ENCODE measurements at places on chromosomes 7 and 10.

- no peak for DNase-seq
Observed at GRCh38 chr7:2559283-2559950, 638 bp downstream of the IQCE start.

- peak; percentile 85 for DNase-seq
Observed at GRCh38 chr10:30387646-30388243, 38.7 kb upstream of the MTPAP start.

- DNase-seq, result peak; percentile 58
Observed at GRCh38 chr7:4931943-4932342, 27.0 kb downstream of the MMD2 start.

GRCh38 chr7:115952832-115953231, 77.7 kb downstream of the TFEC start:
- no peak for DNase-seq

DNA sequence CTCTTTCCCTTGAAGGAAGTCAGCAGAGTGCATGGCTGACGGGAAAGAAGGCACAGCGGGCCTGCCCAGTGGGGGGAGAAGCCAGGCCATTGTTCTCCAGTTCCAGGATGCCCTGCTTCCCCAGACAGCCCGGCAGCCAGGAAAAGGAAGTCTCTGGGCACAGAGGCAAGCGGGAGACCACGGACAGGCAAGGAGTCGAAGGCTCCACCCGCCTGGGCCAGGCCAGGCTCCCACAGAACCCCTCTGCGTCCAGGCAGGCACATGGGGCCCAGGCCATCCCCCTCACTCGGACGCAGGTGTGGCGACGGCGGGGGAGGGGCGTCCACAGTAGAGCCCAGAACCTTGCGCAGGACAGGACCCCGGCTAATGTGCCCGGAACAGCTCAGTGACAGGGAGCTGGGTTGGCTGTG, 8.7 kb downstream of the GPR146 start:
- DNase-seq, result no peak

GRCh38 chr7:2601907-2602306, 29.9 kb upstream of the TTYH3 start:
- DNase-seq, result no peak

- DNase-seq, result no peak
Observed at GRCh38 chr7:155874010-155874409, 61.7 kb upstream of the SHH start.

GRCh38 chr7:115475761-115476385, 554.0 kb downstream of the MDFIC start:
- DNase-seq, result peak; percentile 65

GRCh38 chr10:88702848-88703597, 3.0 kb upstream of the LIPK start:
- peak; percentile 38 for DNase-seq

GRCh38 chr7:99406557-99406956, 1.8 kb downstream of the PDAP1 start:
- DNase-seq, result no peak

GRCh38 chr10:42987121-42987541, 89.7 kb upstream of the RET start:
- no peak for DNase-seq

DNA sequence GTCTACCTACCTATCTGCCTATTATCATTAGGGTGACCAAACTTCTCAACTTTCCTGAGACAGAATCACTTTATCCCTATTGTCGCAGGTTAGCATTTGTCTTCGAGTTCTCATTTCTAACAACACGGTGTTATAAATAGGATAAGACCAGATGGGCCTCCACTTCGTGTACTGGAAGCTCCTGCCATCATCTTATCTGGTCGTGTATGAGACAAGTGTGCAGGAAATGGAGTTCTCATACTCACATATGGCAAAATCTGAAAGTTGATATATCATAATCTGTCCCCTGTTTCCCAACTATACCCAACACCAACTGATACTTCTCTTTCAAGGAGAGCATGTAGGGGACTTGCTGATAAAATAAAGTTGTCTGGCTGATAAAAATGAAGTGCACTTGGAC, 287.4 kb upstream of the FOXK1 start:
- no peak for DNase-seq

GRCh38 chr10:82068501-82068900, 193.5 kb downstream of the NRG3 start:
- no peak for DNase-seq

- DNase-seq, result no peak
Observed at GRCh38 chr10:132066812-132067211, 1.1 kb downstream of the JAKMIP3 start.

DNA sequence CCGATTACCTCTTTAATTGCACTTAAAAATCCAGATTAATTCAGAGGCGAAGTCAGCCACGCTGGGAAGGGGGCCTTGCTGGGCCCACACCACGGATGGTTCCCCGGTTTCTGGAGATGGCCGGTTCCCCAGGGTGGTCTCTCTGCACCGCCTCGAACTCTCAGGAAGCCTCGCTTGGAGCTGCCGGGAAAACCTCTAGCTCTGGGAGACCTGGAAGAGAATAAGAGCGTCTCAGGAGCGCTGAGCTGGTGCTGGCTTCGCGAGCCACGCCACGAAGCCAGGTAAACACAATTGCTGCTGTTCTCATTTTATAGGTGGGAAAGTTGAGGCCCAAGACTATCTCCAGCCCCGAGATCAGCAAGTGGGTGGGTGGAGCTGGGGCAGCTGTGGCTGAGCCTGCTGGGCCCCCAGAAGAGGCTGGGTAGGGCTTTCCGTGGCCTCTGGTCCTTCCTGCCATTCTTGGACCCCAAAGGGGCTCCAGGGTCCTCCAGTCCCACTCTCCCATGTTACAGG, 110.4 kb downstream of the MICALL2 start:
- no peak for DNase-seq

DNA sequence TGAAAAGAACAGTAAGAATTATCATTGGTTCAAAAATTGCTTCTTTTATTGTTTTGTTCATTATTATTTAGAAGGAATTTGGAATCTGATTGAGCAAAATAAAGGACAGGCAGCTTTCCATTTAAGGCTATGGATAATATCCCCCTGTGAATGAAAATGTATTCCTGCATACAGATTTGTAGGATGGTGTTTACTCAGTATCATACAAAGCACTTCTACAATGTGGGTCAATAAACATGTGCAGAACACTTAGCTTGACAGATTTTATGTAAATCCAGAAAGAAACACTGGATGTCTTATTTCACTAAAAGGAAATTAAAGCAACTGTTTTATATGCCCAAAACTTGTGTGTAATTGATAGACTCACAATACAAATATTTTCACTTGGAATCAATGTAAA, 189.7 kb downstream of the THSD7A start:
- no peak for DNase-seq

DNA sequence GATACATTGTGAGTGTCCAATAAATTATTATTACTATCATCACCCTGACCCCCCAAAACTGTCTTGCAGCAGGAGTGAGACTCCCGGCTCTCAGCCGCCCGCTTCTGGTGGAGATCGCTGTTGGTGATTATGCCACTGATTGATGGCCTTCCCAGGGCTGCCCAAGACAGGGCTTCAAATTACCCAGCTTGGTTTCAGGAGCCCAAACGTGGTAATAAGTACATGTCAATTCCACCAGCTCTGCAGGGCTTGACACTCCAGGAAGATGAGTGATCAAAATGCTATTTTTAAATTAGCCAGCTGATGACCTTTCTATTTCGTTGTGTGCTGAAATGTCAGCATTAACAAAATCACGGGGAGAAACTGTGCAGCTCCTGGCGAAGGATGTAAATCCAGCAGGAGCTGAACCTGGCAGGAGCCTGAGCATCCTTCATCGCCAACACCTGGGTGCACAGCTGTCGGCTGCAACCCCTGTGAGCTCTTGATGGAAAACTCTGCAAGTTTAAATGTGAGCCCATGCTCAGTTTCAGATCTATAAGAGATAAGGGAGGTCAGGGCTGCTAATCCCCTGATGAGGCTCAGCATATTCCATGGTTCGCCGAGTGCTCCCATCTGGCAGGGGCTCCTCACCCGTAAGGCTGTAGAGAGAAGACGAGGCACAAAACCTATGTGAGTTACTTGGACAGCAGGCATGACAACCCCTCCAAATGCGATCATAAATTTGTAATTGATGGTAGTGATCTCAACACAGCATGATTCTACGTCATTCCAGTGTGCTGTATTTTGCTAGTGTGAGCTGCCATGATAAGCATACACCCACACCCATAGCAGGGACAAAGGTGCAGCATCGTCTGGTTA, 446.3 kb downstream of the TCERG1L start:
- DNase-seq, result no peak

DNA sequence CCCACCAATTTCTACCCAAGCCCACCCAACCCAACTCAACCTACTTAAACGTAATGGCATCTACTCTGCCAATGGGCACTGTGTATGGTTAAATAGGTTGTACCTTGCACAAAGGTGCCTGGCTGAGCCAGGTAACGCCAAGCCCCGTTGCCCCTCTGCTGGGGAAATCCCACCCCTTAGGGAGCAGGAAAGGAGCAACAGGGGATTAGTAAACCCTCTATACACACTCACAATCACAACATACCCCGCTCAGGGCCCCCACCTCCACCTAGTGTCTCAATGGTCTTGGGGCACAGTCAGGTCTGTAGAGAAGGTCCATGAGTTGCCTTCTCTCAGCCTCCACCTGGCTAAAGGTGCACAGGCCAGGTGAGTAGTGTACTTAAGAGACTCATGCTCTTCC, 74.3 kb upstream of the PCBD1 start:
- no peak for DNase-seq

- DNase-seq, result peak; percentile 92
Observed at GRCh38 chr10:93376372-93377293, 105.5 kb downstream of the MYOF start.

DNA sequence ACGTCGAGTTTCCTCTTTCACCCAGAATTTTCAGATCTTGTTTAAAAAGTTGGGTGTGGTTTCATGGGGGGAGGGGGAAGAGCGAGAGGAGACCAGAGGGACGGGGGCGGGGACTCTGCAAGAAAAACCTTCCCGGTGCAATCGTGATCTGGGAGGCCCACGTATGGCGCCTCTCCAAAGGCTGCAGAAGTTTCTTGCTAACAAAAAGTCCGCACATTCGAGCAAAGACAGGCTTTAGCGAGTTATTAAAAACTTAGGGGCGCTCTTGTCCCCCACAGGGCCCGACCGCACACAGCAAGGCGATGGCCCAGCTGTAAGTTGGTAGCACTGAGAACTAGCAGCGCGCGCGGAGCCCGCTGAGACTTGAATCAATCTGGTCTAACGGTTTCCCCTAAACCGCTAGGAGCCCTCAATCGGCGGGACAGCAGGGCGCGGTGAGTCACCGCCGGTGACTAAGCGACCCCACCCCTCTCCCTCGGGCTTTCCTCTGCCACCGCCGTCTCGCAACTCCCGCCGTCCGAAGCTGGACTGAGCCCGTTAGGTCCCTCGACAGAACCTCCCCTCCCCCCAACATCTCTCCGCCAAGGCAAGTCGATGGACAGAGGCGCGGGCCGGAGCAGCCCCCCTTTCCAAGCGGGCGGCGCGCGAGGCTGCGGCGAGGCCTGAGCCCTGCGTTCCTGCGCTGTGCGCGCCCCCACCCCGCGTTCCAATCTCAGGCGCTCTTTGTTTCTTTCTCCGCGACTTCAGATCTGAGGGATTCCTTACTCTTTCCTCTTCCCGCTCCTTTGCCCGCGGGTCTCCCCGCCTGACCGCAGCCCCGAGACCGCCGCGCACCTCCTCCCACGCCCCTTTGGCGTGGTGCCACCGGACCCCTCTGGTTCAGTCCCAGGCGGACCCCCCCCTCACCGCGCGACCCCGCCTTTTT, at the start of gene VIM:
Gene VIM (plus strand): TSS at position 151 of the 925 bp plus-strand sequence. CDS start 1,182 bp downstream, outside the sequence.
- peak; percentile 98 for DNase-seq

DNA sequence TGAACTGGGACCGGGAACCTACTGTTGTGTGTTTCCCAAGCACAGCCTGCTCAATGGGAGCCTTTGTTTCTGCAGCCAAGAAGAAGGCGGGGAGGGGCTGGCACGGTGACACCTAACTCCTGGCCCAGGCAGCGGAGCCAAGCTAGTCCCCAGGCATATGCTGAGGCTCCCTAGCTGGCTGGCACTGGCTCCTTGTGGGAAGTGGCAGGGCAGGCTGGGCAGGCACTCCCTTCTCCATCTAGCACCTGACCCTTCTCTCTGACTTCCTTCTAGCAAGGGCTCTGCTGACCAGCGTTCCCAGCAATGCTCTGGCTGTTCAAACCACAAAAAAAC, 325.0 kb downstream of the PLXNA4 start:
- DNase-seq, result peak; percentile 71

DNA sequence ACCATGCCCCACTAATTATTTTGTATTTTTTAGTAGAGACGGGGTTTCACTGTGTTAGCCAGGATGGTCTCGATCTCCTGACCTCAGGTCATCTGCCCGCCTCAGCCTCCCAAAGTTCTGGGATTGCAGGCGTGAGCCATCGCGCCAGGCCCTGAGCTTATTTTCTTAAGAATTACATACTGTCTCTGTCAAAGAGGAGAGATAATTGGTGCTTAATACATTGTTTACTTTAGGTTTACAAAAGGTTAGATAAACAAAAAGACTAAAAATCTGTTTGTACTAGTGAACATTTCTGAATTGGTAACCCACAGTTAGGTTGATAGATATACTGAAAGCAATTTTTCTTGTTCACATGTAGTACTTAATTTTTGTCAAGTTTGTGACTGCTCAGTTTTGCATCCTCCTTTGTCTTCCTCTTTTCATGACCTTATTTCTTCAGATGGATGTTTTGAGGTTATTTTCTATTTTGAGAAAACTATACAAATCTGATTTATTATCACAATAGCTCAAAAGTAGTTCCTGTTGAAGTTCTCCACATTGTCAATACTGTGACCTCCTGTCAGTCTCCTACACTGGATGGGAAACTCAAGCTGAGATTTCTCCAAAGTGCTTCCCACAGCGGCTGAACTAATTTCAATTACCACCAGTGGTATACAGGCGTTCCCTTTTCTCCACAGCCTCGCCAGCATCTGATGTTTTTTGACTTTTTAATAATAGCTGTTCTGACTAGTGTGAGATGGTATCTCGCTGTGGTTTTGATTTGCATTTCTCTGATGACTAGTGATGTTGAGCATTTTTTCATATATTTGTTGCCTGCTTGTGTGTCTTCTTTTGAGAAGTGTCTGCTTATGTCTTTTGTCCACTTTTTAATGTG, 22.5 kb downstream of the HHEX start:
- DNase-seq, result peak; percentile 76

- no peak for DNase-seq
Observed at GRCh38 chr7:150403376-150404171, 24.4 kb downstream of the ZNF775 start.

DNA sequence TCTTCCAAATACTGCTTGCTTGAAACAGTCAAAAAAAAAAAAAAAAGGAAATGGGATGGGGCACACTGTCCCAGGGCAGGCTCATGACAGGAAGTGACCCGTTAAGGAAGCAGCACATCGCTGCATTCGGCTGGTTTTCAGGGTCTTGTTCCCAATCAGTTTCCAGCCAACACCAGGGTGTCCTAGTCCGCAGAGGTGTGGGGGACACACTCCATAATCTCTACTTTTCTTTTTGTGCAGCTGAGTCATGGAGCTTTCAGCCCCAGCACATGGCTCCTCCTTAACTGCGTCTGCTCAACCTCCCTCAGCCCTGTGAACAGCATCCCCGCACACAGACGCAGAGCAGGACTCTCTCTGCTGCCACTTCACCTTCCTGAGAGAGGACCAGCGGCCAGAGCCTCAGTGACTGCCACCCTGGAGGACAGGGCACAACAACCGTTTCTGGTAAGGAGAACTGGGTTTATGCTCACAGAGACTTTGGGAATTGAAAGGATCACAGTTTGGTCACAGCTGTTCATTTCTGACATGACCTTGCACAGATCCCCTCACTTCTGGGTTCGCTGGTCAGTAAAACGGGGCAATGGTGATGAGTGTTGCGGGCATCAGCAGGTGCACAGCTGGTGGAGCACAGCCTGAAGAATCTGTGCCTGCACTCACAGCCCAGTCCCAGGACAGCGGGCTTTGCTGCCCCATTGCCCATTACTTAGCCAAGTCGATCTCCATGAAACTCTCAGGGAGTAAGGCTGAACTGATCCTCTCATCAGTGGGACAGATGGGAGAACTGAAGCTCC, at the start of gene GIMAP5:
Gene GIMAP5 (plus strand): TSS at position 154 of the 791 bp plus-strand sequence. CDS start 3,467 bp downstream, outside the sequence.
- DNase-seq, result no peak

Measured in astrocyte of the hippocampus (primary cell).